ENCODE measurements at places on chromosomes 4 and X. TPM values are rescaled to one million over a fixed set of nuclear protein-coding genes. Genes with fewer than 3 reads are reported as not detected.

The MTTP gene
- total RNA-seq = not detected

The SCML2 gene
- total RNA-seq = 1.2 TPM

The TRIM75 gene
- total RNA-seq = not detected

The FAM47A gene
- not detected for total RNA-seq

The SMARCA5 gene
- total RNA-seq = 44.4 TPM

The CLDN34 gene
- total RNA-seq = 4.6 TPM

The NAP1L3 gene
- 3.4 TPM for total RNA-seq
